ENCODE measurements at places on chromosomes 6 and 20. TPM values are rescaled to one million over a fixed set of nuclear protein-coding genes. Genes with fewer than 3 reads are reported as not detected.

The PPARD gene
- total RNA-seq = 7.1 TPM

The DEFB132 gene
- not detected for total RNA-seq

The NRN1 gene
- total RNA-seq = 0.50 TPM

The CFAP61 gene
- total RNA-seq = 0.92 TPM

The RSPH4A gene
- 0.39 TPM for total RNA-seq

The GLP1R gene
- total RNA-seq = not detected

The CRISP3 gene
- not detected for total RNA-seq

The PHACTR1 gene
- not detected for total RNA-seq

The TUBB2B gene
- 13.2 TPM for total RNA-seq

The SDHAF4 gene
- total RNA-seq = 4.4 TPM

The RAMACL gene
- not detected for total RNA-seq

The SPDEF gene
- total RNA-seq = 2.7 TPM

All from A549 treated with RU486 at 1 μM for 4 hours (cell line).